ENCODE measurements at places on chromosomes 7 and 10.

DNA sequence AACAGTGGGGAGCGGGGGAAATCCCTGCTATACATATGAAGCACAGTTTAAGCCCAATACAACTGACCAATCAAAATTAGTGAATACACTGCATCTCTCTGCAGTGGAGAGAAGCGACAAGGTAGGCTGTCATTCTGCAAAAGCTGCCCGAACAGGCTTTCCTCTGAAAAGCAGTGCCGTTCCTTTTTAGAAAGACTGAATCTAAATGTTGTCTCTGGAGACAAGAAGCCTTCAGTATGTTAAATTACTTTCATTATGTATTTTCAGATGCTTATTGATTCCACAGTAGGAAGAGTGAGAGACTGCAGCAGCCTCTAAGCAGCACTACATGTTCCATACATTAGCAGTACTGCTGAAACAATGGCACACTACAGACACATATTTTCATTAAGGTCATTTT is at the start of gene GPR22:
TSS of gene GPR22 (plus strand) at position 129 of the 400 bp plus-strand sequence. CDS start 4,004 bp downstream, outside the sequence.
- no peak for DNase-seq

GRCh38 chr7:48636391-48637015 is 287.8 kb upstream of the CDC14C start:
- no peak for DNase-seq

DNA sequence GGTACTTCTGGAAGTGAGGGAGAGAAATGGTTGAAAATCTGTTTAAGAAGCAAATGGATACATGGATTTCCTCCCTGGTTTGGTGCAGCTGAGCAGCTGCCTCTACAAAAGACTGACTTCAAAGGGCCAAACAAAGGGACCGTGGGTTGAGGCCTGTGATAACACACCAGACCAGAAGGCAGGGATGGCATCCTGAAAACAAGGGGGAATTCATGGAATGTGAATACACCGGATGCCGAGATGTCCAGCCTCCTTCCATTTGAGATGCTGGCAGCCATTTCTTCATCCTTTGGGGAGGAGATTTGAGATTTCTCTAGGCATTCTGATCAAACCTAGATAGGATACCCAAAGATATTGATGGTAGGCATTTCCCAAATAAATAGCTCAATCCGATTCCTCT is 36.9 kb downstream of the TAF3 start:
- DNase-seq = no peak

- no peak for DNase-seq
These were observed 23.5 kb upstream of the SAMD9L start for GRCh38 chr7:93171606-93172226.

DNA sequence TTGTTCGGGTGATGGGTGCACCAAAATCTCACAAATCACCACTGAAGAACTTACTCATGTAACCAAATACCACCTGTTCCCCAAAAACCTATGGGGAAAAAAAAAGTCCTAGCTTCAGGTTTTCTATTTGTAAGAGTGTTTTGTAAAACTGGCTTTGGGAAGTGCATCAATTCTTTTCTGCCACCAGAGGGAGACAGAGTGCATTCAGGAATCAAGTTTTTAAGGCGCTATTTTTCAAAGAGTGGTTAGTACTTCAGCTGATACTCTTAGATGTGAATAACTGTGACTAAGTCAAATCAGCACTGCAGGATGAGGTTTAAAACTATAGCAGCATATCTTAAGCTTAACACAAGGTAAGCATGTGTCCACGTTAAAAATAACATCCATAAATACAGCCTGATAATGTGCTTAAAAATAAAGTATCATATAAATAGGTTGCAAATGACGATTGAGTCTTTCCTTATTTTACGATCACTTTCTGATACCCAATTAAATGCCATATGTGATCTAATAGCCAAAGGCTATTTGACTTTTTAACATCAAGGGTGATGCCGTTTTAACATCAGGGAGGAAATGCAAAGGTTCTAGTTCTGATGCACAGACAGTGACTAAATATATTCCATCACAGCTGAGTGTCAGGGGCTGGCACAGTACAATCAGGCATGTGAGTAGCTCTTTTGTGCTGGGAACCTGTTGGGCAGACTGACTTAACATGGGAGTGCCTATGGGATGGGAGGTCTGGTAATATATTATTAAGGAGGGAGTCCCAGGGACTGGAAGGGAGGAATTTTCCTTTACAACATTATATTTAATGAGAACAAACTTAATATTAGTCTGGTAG is 10.6 kb upstream of the LYZL2 start:
- no peak for DNase-seq

GRCh38 chr10:6195846-6196245 is 6.9 kb upstream of the PFKFB3 start:
- no peak for DNase-seq

- DNase-seq = no peak
These were observed 57.4 kb downstream of the MKLN1 start for GRCh38 chr7:131385039-131385605.

DNA sequence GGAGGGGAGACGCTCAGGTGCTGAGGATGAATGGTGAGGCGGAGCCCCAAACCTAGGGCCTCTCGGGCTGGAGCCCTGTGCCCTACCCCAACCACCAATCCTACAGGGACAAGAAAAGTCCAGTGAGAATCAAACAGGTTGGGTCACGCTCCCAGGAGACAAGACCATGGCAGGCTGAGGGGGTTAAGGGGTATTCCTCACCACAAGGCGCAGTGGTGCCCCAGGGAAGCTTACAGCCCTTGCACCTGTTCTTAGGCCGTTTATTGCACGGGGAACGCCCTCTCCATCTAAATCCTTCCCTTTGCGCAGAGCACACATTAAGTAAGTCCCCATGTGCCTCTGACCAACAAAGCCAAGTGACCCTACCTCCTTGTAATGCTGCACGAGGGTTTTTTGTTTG is 3.5 kb downstream of the FZD9 start:
- DNase-seq = no peak

GRCh38 chr10:60253484-60253883 is 136.2 kb downstream of the ANK3 start:
- DNase-seq = no peak

- DNase-seq = peak; percentile 85
These were observed 31.2 kb downstream of the GPRIN2 start for GRCh38 chr10:46525177-46525823.

- DNase-seq = no peak
These were observed 9.4 kb downstream of the MTG1 start for GRCh38 chr10:133403359-133403758.

- no peak for DNase-seq
These were observed 21.0 kb downstream of the ASB13 start for GRCh38 chr10:5645375-5645774.

- DNase-seq = no peak
These were observed 10.7 kb downstream of the APBB1IP start for GRCh38 chr10:26448706-26449435.

GRCh38 chr7:3995187-3995586 is 686.9 kb upstream of the FOXK1 start:
- no peak for DNase-seq

- no peak for DNase-seq
These were observed 316.0 kb upstream of the SEMA3C start for GRCh38 chr7:81234896-81235295.

- DNase-seq = no peak
These were observed 82.5 kb downstream of the ZNF365 start for GRCh38 chr10:62456611-62457101.

DNA sequence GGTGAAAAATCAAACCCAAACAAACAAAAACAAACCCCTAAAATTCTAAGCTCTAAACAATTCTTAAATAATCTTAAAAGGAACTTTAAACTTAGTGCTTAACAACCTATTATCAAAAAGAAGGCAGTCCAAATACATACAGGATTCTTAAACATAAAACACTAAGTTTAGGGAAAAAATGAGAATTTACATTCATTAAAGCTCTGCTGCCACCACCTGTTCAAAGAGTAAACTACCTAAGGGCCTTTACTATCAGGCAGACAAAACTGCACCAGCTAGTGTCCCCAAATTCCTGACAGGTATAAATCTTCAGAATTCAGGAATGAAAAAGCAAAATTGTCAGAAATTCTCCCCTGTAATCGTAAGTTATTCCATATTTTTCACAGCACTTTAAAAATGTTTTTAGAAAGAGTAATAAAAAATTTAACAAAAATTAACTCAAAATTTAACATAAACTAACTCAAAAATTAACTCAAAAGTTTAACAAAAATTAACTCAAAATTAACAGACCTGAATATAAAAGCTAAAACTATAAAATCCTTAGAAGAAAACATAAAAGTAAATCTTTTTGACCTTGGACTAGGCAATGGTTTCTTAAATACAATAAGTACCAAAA is 55.1 kb downstream of the PDZD8 start:
- no peak for DNase-seq

GRCh38 chr10:108877095-108877561 is 1046.2 kb downstream of the XPNPEP1 start:
- no peak for DNase-seq

GRCh38 chr10:57482259-57482658 is 785.4 kb downstream of the IPMK start:
- no peak for DNase-seq
